ENCODE measurements at places on chromosomes 12 and 14. TPM values are rescaled to one million over a fixed set of nuclear protein-coding genes. Genes with fewer than 3 reads are reported as not detected.

- no peaks in the 10 kb centered on the region for H3K4me1 ChIP-seq
- no peaks in the 10 kb centered on the region for H3K36me3 ChIP-seq
- no peak overlapping the region for H3K4me3 ChIP-seq
- no peaks in the 10 kb centered on the region for H3K27me3 ChIP-seq
Measured at GRCh38 chr14:41634286-41634685, 27.6 kb downstream of the LRFN5 start.

Gene PLD4
- 14.5 TPM for total RNA-seq

Gene ACSM4
- total RNA-seq: not detected

- H3K27ac ChIP-seq: no peak overlapping the region
- H3K4me3 ChIP-seq: no peak overlapping the region
- H3K27me3 ChIP-seq: no peaks in the 10 kb centered on the region
- H3K4me1 ChIP-seq: no peaks in the 10 kb centered on the region
- no peaks in the 10 kb centered on the region for H3K36me3 ChIP-seq
Measured at GRCh38 chr14:58717211-58717610, 79.4 kb downstream of the DACT1 start.

Gene FAIM2
- not detected for total RNA-seq

- peaks cover 6% of the 10 kb centered on the region for H3K36me3 ChIP-seq
- H3K4me1 ChIP-seq: peaks cover 17% of the 10 kb centered on the region
- H3K27me3 ChIP-seq: no peaks in the 10 kb centered on the region
- peak overlapping the region; percentile 50 for H3K27ac ChIP-seq
- DNase-seq: no peak
Measured at GRCh38 chr12:103799857-103800771, 40.9 kb downstream of the NT5DC3 start.

GRCh38 chr14:89507926-89508460 is 91.0 kb upstream of the FOXN3 start:
- no peak overlapping the region for H3K27ac ChIP-seq
- H3K36me3 ChIP-seq: no peaks in the 10 kb centered on the region
- DNase-seq: no peak
- peaks cover 2% of the 10 kb centered on the region for H3K4me1 ChIP-seq

- no peaks in the 10 kb centered on the region for H3K36me3 ChIP-seq
- no peak overlapping the region for H3K4me3 ChIP-seq
- no peak overlapping the region for H3K27ac ChIP-seq
- H3K4me1 ChIP-seq: peaks cover 3% of the 10 kb centered on the region
- H3K27me3 ChIP-seq: no peaks in the 10 kb centered on the region
- DNase-seq: no peak
Measured at GRCh38 chr14:54177019-54177418, 219.8 kb upstream of the CDKN3 start.

GRCh38 chr12:57226588-57227314 is 2.8 kb upstream of the SHMT2 start:
- no peak overlapping the region for H3K27ac ChIP-seq
- H3K27me3 ChIP-seq: peaks cover 5% of the 10 kb centered on the region
- H3K4me1 ChIP-seq: peaks cover 20% of the 10 kb centered on the region

DNA sequence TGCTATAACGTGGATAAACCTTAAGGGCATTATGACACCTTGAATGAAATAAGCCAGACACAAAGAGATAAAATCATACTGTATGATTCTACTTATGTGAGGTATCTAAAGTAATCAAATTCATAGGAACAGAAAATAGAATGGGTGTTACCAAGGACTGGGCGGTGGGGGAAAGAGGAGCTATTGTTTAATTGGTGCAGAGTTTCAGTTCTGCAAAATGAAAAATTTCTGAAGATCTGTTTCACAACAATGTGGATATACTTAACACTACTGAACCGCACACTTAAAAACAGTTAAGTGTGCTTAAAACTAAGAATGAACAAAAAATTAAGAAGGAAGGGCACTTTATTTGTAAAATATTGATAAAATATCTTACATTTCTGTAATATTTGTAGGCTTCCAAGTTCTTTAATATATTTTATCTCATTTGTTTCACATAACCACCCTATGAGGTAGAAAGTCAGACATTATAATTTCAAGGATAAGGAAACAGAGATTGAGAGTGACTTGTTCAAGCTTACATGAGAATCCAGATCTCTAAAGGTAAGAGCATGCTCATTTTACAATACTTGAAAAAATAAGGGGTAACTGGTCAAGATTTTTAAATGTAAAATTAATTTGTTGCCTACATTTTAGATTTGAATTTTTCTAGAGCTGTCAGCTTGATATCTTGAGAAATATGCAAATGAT is 14.9 kb downstream of the LTA4H start:
- H3K4me1 ChIP-seq: no peaks in the 10 kb centered on the region
- DNase-seq: no peak
- H3K4me3 ChIP-seq: no peak overlapping the region
- peaks cover 35% of the 10 kb centered on the region for H3K36me3 ChIP-seq
- H3K27me3 ChIP-seq: no peaks in the 10 kb centered on the region

- H3K27ac ChIP-seq: no peak overlapping the region
- H3K4me1 ChIP-seq: no peaks in the 10 kb centered on the region
- H3K27me3 ChIP-seq: peaks cover 4% of the 10 kb centered on the region
Measured at GRCh38 chr12:40827683-40828592, 135.7 kb downstream of the CNTN1 start.

Gene GPRC5A
- 0.09 TPM for total RNA-seq

GRCh38 chr12:112401903-112402498 is 7.4 kb downstream of the RPL6 start:
- no peaks in the 10 kb centered on the region for H3K4me1 ChIP-seq
- no peaks in the 10 kb centered on the region for H3K27me3 ChIP-seq
- no peak overlapping the region for H3K4me3 ChIP-seq
- DNase-seq: no peak
- no peak overlapping the region for H3K27ac ChIP-seq

Gene DDX54
- total RNA-seq: 20.5 TPM

GRCh38 chr12:40874868-40875267 is 182.6 kb downstream of the CNTN1 start:
- H3K4me3 ChIP-seq: no peak overlapping the region
- no peaks in the 10 kb centered on the region for H3K4me1 ChIP-seq
- H3K27ac ChIP-seq: no peak overlapping the region
- no peaks in the 10 kb centered on the region for H3K27me3 ChIP-seq

- no peaks in the 10 kb centered on the region for H3K27me3 ChIP-seq
- H3K27ac ChIP-seq: no peak overlapping the region
- no peaks in the 10 kb centered on the region for H3K36me3 ChIP-seq
- H3K4me1 ChIP-seq: no peaks in the 10 kb centered on the region
Measured at GRCh38 chr12:99746538-99746937, 99.0 kb downstream of the GARIN6 start.

DNA sequence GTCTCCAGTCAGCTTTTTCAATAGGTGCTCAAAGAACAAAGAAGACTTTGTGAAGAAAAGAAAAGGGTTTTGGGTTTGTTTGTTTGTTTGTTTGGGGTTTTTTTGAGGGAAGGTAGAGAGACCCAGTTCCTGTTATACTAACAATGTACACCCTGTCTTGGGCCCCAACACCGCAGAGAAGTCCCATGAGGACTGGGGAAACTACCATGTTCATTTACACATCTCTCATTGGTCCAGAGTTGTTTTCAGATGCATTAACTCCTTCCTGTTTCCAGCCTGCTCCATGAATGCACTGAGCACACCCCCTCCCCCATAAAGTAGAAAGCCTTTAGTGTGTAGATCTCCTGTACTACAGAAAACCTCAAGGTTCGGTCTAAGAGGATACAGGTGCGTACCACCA is 51.1 kb upstream of the SLC8A3 start:
- H3K27me3 ChIP-seq: no peaks in the 10 kb centered on the region
- DNase-seq: no peak

- peak overlapping the region; percentile 51 for H3K27ac ChIP-seq
- H3K36me3 ChIP-seq: no peaks in the 10 kb centered on the region
- peaks cover 16% of the 10 kb centered on the region for H3K4me1 ChIP-seq
- no peak overlapping the region for H3K4me3 ChIP-seq
Measured at GRCh38 chr12:67431411-67432020, 162.4 kb downstream of the CAND1 start.

GRCh38 chr12:132264086-132265010 is 65.0 kb downstream of the GALNT9 start:
- no peak overlapping the region for H3K27ac ChIP-seq
- no peaks in the 10 kb centered on the region for H3K36me3 ChIP-seq
- DNase-seq: no peak
- no peak overlapping the region for H3K4me3 ChIP-seq

GRCh38 chr12:88298761-88299242 is 156.7 kb downstream of the TMTC3 start:
- H3K36me3 ChIP-seq: no peaks in the 10 kb centered on the region
- H3K4me1 ChIP-seq: peaks cover 22% of the 10 kb centered on the region
- no peak overlapping the region for H3K27ac ChIP-seq

Gene GLIPR1L2
- 0.25 TPM for total RNA-seq

Gene SUSD6
- 7.9 TPM for total RNA-seq

Gene HELB
- 4.3 TPM for total RNA-seq

- H3K36me3 ChIP-seq: no peaks in the 10 kb centered on the region
- DNase-seq: no peak
- no peak overlapping the region for H3K27ac ChIP-seq
- no peaks in the 10 kb centered on the region for H3K4me1 ChIP-seq
Measured at GRCh38 chr12:28176295-28176694, 14.0 kb upstream of the CCDC91 start.

Gene GARIN6
- total RNA-seq: not detected

Gene RPS6KL1
- 5.9 TPM for total RNA-seq

GRCh38 chr12:108594-108993 is 42.0 kb downstream of the IQSEC3 start:
- H3K4me3 ChIP-seq: no peak overlapping the region
- H3K4me1 ChIP-seq: peaks cover 3% of the 10 kb centered on the region
- no peak overlapping the region for H3K27ac ChIP-seq
- H3K27me3 ChIP-seq: no peaks in the 10 kb centered on the region
- no peak for DNase-seq
- no peaks in the 10 kb centered on the region for H3K36me3 ChIP-seq

Gene EMP1
- 5.6 TPM for total RNA-seq

Gene RTN1
- total RNA-seq: 1.8 TPM

- H3K4me1 ChIP-seq: peaks cover 5% of the 10 kb centered on the region
- H3K36me3 ChIP-seq: no peaks in the 10 kb centered on the region
- H3K4me3 ChIP-seq: peak overlapping the region; percentile 48
- DNase-seq: peak; percentile 81
- no peaks in the 10 kb centered on the region for H3K27me3 ChIP-seq
Measured at GRCh38 chr14:76956316-76957090, 72.0 kb downstream of the IRF2BPL start.

DNA sequence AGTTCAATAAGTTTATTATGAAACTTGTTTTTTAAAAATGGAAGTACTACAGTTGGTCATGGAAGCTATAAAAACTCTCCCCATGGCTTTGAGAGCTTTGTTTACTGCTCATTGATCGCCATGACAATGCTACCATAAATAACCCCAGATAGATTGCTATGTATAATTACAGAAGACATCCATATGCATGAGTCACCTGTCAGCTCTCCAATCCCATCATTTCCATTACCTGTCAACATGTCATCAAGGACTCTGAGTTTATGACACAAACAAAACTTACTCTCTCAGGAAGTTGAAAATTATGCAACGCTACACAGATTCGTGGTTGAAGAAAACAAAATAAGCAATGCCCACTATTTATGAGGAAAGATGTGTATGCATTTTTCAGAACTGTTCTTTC is 144.4 kb downstream of the SEC23A start:
- no peaks in the 10 kb centered on the region for H3K36me3 ChIP-seq
- H3K4me1 ChIP-seq: no peaks in the 10 kb centered on the region
- H3K4me3 ChIP-seq: no peak overlapping the region

- DNase-seq: no peak
- no peaks in the 10 kb centered on the region for H3K36me3 ChIP-seq
- H3K4me1 ChIP-seq: no peaks in the 10 kb centered on the region
- H3K27me3 ChIP-seq: peaks cover 3% of the 10 kb centered on the region
- no peak overlapping the region for H3K27ac ChIP-seq
Measured at GRCh38 chr14:98227000-98227726, 1044.8 kb downstream of the BCL11B start.

Gene CLEC4E
- 0.05 TPM for total RNA-seq

DNA sequence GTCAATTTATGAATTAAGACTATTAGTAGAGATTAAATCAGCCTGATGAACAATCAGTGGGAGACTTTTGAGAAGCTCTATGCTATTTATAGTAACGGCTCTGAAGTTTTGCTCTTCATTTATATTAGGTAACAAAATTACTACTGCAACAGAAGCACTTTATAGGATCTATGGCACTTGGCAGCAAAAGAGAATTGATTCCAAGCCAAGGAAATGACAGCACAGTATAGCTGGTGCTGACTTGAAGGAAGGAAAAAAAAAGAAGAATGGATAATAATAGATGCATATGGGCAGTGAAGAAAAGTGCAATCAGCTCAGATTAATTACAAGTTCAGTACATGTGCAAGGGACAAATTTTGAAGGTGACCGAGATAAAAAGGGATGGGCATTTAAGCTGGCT is 228.2 kb upstream of the PPFIA2 start:
- no peak overlapping the region for H3K4me3 ChIP-seq
- no peaks in the 10 kb centered on the region for H3K4me1 ChIP-seq
- no peak for DNase-seq
- no peak overlapping the region for H3K27ac ChIP-seq

Gene RERGL
- 0.67 TPM for total RNA-seq

GRCh38 chr12:87142342-87142741 is 886.2 kb upstream of the MGAT4C start:
- H3K27ac ChIP-seq: no peak overlapping the region
- no peak overlapping the region for H3K4me3 ChIP-seq
- DNase-seq: no peak
- H3K36me3 ChIP-seq: no peaks in the 10 kb centered on the region
- no peaks in the 10 kb centered on the region for H3K27me3 ChIP-seq

DNA sequence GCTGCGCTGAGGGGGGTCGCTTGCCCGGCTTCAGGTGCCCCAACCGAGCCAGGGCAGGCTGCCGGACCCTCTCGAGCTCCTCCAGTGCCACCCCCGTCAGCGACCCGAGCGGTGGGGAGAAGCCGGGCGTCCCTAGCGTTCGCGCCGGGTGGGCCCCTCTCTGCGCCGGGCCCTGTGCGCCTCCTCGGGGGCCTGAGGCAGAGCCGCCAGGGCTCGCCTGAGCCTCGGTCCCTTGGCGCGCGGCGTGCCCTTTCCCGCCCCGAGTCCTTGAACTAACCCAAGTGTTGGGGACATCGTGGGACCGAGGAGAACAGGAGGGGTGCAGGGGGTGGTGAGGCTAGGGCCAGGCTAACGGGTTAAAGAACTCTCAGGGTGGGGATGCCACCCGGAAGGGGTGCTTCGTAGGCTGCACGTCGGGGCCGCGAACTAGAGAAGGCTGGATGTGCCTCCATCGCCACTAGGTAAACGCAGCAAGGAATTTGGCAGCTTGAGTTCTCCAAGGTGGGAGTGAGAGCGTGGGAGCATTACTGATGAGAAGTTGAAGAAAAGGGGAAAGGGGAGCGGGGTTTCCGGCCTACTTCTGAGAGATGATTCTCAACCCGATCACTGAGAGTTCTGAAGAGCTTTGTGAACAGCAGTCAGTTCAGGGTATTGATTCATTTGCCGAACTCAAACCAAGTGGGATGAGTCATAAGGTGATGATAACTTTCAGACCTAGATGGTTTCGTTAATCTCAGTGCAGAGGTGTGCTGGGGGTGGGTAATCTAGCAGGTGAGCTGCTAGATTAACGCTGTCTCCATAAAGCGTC is 618 bp downstream of the RNF34 start:
- DNase-seq: peak; percentile 58
- peak overlapping the region; percentile 90 for H3K27ac ChIP-seq
- peak overlapping the region; percentile 99 for H3K4me3 ChIP-seq
- no peaks in the 10 kb centered on the region for H3K36me3 ChIP-seq

Gene PDZRN4
- total RNA-seq: 0.19 TPM

- no peaks in the 10 kb centered on the region for H3K36me3 ChIP-seq
- no peak overlapping the region for H3K4me3 ChIP-seq
- no peaks in the 10 kb centered on the region for H3K27me3 ChIP-seq
- no peaks in the 10 kb centered on the region for H3K4me1 ChIP-seq
Measured at GRCh38 chr14:32733015-32733414, 205.7 kb upstream of the NPAS3 start.

Gene GTF2H3
- 18.3 TPM for total RNA-seq

Gene CATSPERB
- total RNA-seq: not detected
